ENCODE measurements at places on chromosomes 11 and 22.

GRCh38 chr22:49779853-49780697 lies 47.6 kb downstream of the BRD1 start:
- no peak for DNase-seq

GRCh38 chr22:50701428-50702154 lies 29.0 kb downstream of the SHANK3 start:
- no peak for DNase-seq

DNA sequence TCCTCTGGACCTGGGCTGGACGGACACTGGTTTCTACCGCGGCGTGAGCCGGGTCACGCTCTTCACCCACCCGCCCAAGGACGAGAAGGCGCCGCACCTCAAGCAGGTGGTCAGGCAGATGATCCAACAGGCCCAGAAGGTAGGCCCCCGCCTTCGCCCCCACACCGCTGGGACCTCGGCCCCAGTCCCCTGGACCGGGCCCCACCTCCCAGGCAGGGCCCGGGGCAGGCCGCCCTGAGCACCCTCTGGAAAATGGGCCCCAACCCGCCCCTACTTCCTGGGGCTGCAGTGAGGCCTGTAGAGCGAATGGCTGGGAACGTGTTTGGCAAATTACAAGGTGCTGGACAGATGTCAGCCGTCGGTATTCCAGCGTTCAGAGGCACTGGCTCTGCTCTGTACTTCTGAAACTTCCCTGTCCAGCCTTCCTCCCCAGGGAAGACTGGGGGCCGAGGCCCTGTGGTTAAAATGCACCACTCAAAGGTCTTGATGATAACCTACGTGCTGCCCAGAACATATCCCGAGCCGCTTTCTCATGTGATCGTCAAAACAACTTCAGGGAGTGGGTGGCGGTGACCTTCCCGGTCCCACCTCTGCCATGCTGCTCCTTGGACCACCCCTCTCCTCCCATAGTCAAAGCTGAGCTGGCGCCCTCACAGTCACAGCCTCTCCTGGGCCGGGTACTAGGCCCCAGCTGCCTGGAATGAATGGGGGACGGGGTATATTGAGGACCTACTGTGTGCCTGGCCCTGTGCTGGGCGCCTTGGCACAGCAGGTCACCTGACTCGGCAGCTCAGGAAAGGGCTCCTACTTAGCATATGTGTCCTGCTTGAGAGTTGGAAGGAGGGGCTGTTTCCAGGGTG lies 869 bp downstream of the FAM83F start:
- DNase-seq = no peak

GRCh38 chr11:134228625-134229024 lies 4.2 kb downstream of the VPS26B start:
- DNase-seq = peak; percentile 41

- DNase-seq = no peak
These were observed 108.9 kb upstream of the DDI1 start for GRCh38 chr11:103927535-103927934.

GRCh38 chr11:88281317-88281712 lies 56.2 kb downstream of the CTSC start:
- no peak for DNase-seq

DNA sequence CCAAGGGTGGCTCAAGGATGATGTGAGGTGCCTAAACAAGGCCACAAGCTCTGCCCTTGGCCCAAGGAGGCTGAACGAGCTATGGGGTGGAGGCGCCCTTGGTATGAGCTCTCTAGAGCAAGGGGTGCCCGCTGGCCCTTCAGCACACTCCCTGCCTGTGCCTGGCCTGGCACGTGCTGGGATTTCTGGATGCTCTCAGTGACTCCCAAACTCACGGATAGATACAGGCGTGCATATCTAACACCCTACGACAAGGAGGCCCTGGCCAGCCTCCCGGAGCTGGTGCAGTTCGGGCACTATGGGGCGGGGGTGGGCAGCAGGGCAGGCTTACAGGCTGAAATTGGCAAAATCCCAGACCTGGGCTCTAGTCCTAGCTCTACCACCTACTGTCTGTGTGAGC lies 30.6 kb downstream of the SCUBE1 start:
- no peak for DNase-seq

DNA sequence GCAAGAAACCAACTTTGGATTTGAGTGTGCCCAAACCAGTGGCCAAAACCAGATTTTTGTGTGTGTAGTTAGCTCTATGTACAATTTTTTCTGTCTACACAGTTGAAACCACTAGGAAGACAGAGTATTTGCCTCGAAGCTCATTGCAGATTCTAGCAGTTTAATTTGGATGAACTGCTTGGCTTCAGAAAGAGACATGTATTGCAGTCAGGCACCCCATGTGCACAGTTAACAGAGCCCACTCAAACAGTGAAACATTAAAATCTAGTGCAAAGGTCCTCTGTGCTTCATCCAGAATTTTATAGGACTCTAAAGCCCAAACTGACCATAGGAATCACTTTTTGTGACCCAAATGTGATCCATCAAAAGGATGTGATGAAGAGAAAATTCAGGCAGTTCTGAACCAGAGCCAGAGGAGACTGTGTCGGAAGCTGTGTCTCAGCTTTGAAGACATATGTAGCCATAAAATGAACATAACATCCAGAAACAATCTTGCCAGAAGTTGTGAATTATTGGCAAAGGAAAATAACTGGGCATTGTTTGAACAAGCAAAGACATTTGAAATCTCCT lies 82.7 kb downstream of the PANX1 start:
- no peak for DNase-seq

DNA sequence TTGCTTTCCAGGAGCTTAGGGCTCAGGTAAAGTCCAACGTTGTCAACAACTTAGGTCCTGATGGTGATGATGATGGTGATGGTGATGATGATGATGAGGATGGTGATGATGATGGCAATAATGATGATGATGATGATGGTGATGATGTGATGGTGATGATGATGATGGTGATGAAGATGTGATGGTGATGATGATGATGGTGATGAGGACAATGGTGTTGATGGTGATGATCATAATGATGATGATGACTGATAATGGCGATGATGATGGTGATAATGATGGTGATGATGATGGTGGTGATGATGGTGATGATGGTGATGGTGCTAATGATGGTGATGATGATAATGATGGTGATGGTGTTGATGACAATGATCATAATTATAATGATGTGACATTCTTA lies 750.2 kb downstream of the TBC1D22A start:
- DNase-seq = no peak

DNA sequence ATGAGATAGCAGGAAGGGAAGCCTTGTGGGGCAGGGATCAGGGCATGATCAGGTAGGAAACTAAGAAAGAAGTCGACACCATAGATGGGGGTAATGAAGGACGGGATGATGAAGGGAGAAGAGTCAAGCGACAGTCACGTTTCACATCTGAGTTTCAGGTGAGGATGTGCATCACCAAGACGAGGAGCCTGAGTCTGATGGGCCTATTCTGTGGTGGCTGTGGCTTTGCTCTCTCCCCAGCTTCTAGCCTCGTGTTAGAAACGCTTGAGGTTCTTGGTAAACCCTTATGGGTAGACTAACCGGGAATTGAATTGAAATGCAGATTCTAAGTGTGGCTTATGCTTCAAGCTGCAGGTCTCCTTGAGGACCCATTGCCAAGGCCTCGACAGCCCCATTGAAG lies 45.6 kb upstream of the LMO1 start:
- no peak for DNase-seq

DNA sequence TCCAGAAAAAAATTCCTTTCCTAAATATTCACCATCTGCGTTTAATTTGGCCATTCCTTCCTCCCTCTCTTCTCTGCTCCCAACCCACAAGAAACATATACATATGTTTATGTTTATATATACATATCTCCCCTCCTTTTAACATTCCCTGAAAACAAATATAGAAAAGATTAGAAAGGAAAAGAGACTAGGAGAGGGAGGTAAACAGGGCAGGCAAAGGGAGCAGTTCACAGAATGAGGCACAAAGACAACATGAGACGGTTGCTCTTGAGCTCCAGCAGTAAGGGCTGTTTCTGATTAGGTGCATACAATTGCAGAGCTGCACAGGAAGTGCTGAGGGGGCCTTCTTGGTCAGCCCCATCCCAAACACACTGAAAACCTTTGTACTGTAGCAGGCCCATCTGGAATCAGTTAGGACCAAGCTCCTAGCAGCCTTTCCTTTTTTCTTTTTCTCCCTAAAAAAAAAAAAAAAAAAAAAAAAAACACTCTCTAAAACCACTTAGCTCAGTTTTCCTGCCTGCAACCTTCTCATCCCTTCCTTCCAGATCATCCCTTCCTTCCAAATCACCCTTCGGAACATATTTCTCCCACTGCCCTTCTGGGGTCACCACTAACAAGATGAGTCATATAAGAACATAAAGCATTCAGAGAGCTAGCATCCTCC lies 57.0 kb downstream of the RBFOX2 start:
- DNase-seq = no peak

DNA sequence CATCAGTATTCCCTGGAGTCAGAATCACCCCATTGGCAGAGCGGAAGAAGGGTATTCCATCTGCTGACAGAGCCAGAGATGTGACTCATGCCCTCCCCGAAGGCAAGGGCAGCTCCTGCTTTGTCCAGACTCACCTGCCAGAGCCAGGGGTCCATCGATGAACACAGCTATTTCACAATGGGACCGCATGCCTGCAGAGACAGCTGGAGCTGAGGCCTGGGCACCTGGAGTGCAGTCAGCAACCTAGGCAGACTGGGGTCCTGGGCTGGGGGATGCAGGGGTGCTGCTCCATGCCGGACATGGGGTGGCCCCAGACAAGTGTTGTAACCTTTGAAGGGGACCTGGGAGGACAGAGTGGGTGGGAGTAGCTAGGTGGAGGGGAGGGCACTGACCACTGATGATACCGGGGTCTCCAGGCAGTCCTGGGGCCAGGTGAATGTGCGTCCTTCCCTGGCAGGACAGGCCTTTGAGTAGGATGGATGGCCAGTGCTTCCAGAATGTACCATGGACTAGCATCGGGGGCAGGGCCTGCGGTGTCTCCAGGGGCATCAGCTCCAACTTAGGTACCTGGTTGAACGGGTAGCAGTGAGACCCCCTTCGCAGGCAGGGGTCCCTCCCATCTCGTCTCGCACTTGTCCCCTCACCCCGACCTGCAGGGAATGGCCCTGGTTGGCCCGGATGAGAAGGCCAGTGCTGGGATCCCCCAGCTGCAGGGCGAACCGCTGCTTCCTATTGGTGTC lies 1.7 kb downstream of the TRPT1 start:
- no peak for DNase-seq

GRCh38 chr22:29301716-29302401 lies 4.6 kb upstream of the GAS2L1 start:
- DNase-seq = no peak

DNA sequence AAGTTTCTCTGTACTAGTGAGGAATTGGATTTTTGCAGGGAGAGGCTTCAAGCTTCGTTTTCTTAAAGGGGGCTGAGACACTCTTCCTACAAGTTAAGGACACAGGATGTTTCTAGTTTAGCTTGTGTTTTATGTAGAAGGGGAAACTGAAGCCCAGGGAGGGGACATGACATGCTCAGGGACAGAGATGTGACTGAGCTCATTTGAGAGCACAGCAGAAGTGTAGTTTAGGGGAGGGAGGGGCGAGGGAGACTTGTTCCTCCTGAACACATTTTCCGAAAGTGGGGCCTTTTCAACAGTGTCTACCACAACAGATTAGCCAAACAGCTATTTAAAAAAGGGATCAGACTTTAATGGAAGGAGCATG lies 148.1 kb downstream of the FBXO7 start:
- DNase-seq = no peak

GRCh38 chr11:68251765-68252164 lies 20.0 kb downstream of the C11orf24 start:
- DNase-seq = no peak

- no peak for DNase-seq
These were observed 381.8 kb downstream of the BUD13 start for GRCh38 chr11:116390963-116391362.

DNA sequence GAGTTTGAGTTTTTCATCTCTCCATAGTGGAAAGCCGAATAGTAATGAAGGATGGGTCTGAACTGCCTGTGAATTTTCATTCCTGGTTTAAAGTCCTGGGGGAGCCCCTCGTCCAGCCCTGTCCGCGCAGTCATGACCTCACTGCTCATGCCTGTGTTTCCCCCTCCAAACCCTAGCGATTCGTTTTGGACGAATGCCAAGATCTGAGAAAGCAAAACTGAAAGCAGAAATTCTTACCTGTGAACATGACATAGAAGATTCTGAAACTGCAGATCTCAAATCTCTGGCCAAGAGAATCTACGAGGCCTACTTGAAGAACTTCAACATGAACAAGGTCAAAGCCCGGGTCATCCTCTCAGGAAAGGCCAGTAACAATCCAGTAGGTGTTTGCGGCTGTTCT lies 30.5 kb downstream of the CDPF1 start:
- no peak for DNase-seq

DNA sequence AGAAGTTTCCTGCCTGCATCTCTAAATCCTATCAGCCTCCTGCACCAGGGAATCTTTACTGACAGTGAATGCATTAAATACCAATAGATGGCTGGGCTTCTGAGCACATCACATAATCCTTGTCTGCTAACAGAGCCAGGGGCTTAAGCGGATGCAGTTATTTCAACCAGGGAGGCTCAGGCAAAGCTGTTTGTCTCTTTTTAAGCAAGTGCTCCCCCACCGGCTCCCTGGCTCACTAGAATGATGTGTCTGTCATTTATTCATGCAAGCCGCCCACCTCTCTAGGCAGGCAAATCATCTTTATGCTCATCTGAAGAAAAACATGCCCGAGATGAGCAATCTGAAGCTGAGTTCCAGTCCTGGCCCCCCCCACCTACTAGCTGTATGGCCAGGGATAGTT lies 182.3 kb downstream of the TENM4 start:
- no peak for DNase-seq

DNA sequence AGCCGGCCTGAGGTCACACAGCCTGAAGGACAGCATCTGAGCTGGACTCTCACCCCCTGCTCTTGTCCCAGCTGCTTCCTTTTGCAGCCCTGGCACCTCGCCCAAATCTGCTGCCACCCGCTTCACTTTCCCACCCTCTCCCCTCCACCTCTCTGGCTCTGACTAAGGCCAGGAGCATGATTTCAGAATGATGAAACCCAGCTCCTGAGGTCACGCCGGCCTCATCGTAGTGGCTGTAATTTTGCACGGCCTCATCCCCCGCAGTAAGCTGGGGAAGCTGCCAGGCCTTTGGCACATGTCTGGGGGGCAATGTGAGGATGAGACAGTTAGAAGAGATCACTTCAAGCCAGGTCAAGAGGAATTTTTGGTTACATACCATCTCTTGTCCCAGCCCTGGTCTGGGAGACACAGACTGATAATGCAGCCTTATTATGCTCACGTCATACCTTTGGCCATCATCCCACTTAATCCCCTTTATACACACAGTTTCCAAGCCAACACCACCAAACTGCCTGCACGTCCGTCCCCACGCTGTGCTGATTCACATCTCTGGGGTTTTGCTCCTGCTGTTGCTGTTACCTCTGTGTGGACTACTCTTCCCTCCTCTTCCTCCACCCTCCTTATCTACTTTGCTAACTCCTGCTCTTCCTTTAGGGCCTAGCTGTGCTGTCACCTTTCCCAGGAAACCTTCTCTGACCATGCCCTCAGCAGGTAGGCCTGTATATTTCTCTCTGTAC lies 58.1 kb downstream of the CHRDL2 start:
- no peak for DNase-seq

GRCh38 chr22:32236970-32237369 lies 18.2 kb downstream of the SLC5A4 start:
- DNase-seq = no peak

All from GM06990 (cell line).